ENCODE measurements at places on chromosomes 5 and 9.

GRCh38 chr5:76528547-76529331 lies 94.5 kb downstream of the F2RL2 start:
- no peak for DNase-seq

DNA sequence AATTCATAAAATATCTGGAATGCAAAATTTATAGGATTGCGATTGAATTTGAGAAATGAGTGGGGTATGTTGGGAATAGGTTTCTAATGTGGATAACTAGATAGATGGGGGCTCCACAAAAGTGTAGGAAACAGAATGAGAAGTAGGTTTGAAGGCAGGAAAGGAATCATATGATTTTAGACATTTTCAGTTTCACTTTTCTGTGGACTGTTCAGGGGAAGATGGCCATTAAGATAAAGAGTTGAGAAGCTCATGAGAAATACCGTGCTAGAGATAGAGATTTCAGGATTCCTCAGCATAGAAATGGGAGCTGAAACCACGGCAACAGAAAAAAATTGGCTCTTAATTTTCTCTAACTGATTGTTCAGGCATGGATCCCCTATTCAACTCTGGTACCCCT lies 163.4 kb upstream of the CD180 start:
- DNase-seq: no peak

- DNase-seq: no peak
Observed at GRCh38 chr9:125141251-125141650, 2.1 kb downstream of the SCAI start.

- no peak for DNase-seq
Observed at GRCh38 chr9:1647776-1648175, 367.4 kb upstream of the SMARCA2 start.

- no peak for DNase-seq
Observed at GRCh38 chr9:4555236-4555635, 65.0 kb downstream of the SLC1A1 start.

GRCh38 chr5:173592050-173592669 lies 24.3 kb downstream of the BOD1 start:
- DNase-seq: no peak

DNA sequence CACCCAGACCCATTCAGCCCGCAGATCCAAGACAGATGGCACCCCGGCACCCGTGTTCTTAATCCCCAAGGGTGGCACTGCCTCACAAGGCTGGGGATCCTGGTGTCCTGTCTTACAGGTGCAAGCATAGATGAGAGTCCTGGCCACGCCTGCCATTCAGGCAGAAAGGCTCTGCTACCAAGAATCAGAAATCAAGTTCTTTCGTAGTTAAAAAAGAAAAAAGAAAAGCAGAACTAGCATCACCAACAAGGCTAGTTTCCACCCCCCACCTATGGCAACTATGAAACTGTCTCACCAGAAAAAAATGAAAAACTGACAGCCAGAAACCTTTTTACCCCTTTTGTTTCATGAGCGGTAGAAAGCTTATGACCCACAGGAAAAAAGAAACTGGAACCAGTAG lies 170.4 kb downstream of the SYK start:
- DNase-seq: no peak

GRCh38 chr5:72812488-72812887 lies 4.0 kb upstream of the TNPO1 start:
- DNase-seq: no peak

- DNase-seq: peak; percentile 35
Observed at GRCh38 chr9:4301971-4302427, 2.1 kb upstream of the GLIS3 start.

GRCh38 chr5:148966348-148966747 lies 96.5 kb downstream of the SH3TC2 start:
- DNase-seq: no peak

DNA sequence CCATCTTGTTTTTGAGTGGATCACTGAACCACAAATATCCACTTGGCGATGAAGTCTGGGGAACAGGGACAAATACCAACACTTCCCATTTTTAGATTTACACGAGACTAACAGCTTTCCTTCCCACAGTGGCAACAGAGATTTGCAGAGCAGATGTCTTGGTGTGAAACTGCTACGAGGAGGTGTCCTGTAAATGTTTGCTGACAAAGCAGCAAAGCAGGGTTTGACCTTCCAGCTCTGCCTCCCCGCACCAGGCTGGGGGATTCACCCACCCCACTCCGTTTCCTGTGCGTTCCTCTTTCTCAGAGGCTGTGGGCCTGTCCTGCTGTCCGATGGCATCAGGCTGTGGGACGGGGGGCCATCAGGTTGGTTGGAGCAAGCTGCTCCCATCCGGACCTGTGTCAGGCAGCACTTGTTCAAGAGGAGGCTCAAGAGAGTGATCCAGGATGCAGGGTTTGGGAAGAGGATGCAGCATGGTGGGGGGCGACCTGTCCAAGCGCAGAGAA lies 693 bp upstream of the RGS3 start:
- no peak for DNase-seq

DNA sequence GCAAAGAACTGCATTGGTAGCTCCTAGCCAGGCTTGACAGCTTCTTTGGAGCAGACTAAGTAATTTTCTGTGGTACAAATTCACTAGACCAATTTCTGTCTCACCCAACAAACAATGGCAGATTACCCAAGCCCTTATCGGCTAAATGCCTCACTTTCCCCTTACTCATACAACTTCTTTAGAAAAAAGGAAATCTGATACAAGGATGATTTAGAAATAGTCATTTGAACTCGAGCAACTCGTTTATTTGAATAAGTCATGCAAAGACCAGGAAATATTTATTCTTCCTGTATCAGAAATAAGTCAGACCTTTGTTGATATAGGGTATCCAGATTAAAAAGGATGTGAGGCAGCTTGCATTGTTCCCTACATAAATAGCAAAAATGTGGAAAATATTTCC lies 170.4 kb upstream of the CDH6 start:
- DNase-seq: no peak

GRCh38 chr5:57499262-57500050 lies 16.8 kb upstream of the ACTBL2 start:
- DNase-seq: no peak

DNA sequence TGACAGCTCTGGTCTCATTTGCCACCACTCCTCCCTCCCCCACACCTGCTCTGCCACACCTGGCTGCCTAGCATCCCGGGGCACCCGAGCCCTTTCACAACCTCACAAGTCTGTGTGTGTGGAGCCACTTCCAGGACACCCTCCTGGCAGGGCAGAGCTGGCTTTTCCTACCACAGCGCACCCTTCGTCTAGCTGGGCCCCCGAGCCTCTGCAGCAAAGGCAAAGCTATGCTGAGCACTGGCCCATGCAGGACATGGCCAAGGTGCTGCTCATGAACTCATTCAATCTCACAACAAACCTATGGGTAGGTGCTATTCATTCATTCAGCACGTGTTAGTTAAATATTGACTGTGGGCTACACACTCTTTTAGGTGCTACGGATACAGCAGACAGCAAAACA lies 43.4 kb downstream of the DUSP1 start:
- DNase-seq: no peak

- DNase-seq: no peak
Observed at GRCh38 chr9:34983209-34983608, 6.3 kb upstream of the DNAJB5 start.

- DNase-seq: no peak
Observed at GRCh38 chr5:58240322-58240721, 219.6 kb downstream of the PLK2 start.

DNA sequence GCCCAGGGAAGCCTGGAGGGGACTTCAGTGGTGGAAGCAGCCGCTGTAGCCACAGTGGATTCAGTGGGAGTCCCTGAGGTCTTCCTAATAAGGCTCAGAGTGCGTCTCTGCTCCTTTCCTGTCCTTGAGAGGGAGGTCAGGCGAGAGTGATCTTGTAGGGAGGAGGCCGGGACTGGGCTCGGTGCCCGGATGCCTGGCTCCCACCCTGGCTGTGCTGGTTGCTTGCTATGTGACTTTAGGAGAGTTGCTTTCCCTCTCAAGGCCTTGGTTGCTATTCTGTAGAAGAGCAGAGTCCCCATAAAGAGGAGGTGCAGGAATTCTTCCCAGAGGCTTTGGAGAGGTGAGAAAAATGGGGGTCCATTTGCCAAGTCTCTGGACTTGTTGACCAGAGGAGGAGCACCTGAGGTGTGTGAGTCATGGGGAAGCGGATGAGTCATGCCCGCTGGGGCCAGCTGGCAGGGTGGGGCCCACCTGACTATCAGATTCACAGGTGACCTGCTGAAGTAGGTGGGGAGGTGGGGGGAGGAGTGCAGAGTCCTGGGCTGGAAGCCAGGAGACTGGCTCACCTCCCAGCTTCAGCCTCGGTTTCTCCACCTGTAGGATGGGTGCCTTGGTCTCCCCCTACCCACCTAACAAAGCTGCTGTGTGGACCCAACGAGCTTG lies 13.8 kb downstream of the GSN start:
- DNase-seq: peak; percentile 56

DNA sequence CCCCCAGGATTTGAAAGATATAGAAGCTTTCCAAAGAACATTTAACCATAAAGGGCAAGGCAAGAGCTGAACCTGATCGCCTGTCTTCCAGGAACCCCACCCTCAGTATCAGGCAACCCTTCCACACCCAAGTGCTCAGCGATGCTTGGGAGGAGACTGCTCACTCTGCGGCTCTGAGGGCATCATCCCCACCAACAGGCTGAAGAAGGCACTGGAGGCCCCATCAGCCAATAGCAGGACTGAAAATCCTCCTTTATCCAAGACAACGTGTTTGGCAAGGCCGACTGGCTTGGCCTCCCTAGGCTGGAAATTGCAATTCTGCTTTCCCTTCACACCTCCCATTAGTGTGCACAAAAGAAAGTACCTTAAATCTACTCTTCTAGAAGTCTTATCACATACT lies 1.4 kb upstream of the PPP2CA start:
- no peak for DNase-seq

DNA sequence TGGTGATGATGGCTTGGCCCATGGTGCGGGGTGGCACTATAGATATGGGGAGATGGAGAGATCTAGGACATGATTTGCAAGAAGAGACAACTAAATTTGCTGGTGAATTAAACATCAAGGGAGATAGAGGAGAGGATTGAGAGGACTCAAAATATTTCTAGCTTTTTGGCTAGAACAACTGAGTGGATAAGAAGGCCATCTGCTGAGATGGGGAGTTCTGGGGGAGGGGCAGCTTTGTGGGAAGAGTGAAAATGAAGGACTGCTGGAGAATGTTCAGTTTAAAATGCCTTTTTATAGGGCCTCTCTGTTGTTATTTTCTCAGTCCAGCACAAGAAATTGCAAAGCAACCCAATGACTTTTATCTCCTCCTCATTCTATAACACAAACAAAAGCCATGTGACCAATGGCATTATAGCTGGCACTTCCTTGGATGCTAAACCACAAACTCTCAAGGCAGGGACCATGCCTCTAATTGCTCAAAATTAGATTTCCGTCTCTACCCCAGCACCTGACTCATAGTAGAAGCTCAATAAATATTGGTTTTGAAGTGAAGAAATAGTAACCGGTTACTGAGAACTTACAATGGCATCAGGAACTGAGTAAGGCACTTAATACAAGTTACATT lies 29.8 kb downstream of the JAKMIP2 start:
- DNase-seq: no peak

- no peak for DNase-seq
Observed at GRCh38 chr9:19642256-19642655, 146.6 kb downstream of the SLC24A2 start.

DNA sequence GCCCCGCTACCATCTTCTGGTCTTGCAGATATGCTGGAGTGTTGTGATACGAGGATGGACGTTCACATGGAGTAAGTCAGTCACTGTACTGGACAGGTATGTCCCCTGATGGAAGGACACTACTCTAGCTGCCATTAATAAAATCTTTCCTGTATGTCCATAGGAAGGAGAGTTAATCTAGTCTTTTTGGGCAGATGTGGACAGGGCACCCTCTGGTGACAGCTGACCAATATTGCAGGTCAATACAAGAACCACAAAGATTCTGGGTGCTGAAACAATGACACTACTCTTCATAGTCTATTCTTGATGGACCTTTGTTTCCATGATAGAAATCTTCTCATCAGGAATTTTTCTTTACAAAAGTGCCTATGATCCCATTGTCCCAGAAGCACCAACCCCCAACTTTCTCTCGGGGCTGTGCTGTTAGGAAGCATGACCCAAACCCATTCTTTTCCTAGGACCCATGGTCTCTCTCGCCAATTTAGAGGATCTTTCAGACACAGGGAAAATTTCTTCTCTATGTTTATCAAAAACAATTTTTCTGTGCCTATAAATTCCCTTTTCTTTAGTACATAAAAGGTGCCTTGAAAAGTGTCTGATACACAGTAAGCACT lies 376.9 kb downstream of the DTWD2 start:
- DNase-seq: no peak

DNA sequence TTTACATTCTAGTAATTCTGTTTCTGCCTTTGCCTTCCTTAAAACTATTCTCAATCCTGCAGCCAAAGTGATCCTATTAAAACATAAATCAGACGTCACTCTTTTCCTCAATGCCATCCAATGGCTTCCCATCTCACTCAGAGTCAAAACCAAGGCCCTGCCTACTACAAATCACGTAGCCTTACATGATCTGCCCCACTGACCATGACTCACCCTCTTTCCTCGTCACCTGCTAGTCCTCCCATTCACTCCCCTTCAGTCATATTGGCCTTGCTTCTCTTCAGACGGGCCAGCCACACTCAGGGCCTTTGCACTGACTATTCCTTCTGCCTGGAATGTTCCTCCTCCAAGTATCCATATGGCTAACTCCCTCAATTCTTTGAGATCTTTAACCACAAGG lies 39.0 kb upstream of the DMXL1 start:
- DNase-seq: no peak

DNA sequence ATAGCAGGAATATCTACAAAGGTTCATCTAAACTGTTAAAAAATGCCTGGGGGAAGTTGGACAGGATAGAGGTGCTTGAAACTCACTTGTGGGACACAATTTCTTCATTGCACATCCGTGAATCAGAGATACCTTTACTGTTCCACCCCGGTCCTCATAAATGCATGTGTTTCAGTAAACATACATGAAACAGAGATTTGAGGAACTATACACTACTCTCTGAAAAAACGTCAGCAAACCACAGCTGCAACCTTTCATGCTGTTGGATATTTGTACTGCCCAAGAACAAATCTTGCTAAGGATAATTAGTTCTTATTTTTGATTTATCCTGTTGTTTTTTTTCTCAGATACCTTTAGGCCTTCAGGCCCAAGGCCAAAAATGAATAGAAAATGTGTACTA lies 337.3 kb downstream of the KDM4C start:
- no peak for DNase-seq

GRCh38 chr9:110809038-110809595 lies 140.5 kb downstream of the MUSK start:
- no peak for DNase-seq

- DNase-seq: no peak
Observed at GRCh38 chr5:78597974-78598371, 50.6 kb downstream of the LHFPL2 start.

GRCh38 chr5:114952876-114953275 lies 216.8 kb downstream of the TRIM36 start:
- DNase-seq: no peak

GRCh38 chr5:113246361-113246870 lies 188.4 kb downstream of the TSSK1B start:
- no peak for DNase-seq

GRCh38 chr5:116418016-116418415 lies 156.6 kb downstream of the SEMA6A start:
- no peak for DNase-seq

GRCh38 chr5:35160486-35161116 lies 69.7 kb downstream of the PRLR start:
- DNase-seq: no peak

- no peak for DNase-seq
Observed at GRCh38 chr9:136014147-136014923, 53.2 kb upstream of the UBAC1 start.
